ENCODE measurements at places on chromosomes 13 and 19.

GRCh38 chr19:46639358-46640182 is 3.6 kb upstream of the GNG8 start:
- peak; percentile 88 for DNase-seq

- no peak for DNase-seq
Observed at GRCh38 chr13:23472189-23472588, 38.7 kb upstream of the SACS start.

DNA sequence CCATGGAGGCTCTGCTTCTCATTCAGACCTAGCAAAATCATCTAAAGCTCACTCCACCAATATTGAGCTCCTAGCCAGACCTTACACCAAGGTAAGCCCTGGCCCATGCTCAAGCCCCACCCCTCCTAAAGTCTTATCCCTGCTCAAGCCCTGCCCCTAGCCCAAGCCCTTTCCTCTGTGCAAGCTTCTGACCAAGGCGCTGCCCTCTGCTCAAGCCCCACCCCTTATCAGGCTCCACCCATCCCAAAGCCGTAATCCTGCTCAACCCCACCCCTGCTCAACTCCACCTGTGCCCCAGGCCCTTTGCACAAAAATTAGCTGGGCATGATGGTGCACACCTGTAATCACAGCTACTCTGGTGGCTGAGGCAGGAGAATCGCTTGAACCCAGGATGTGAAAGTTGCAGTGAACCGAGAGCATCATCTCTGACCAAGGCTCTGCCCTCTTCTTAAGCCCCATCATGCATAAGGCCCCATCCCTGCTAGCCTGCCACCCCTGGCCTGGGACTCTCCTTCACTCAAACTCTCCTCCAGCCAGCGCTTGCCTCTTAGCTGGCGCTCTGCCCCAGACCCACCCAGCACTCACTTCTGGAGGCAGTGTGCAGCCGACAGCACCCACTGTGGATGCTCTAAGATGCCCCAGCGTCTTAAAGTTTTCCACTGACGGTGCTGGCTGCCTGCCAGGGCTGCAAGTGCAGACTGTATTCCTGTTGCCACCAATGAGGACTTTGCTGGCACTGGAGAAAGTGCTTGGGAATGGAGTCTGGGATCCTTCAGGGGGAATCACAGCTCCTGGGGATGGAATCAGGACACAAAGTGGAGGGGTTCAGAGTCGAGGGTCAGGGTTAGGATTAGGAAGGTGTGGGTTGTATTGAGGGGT is 16.5 kb downstream of the KLK4 start:
- DNase-seq: no peak

- DNase-seq: no peak
Observed at GRCh38 chr19:41957838-41958366, 1.2 kb downstream of the RABAC1 start.

DNA sequence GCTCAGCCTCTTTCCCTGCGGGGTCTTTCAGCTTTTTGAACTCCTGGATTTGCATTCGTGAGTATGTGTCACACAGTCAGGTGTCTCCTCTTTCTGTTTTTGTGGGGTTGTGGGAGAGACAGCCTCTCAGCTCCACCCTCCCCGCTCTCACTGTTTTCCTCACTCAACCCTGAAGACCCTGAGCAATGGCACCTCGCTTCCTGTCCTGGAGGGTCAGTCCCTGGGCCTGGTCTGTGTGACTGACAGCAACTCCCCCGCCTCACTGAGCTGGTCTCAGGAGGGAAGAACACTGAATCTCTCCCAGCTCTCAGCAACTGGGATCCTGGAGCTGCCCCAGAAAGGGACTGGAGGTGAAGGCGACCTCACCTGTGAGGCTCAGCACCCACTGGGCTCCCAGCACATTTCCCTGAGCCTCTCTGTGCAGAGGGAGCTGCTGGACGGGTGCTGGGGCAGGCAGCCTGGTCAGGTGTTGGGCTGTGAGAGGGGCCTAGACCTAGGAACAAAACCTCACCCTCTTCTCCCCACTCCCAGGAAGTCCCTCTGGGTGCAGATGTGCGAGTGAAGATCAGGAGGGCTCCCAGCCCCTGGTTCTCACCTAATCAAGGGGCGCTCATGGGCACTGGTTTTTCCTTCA is 4.2 kb upstream of the SIGLEC7 start:
- no peak for DNase-seq

- no peak for DNase-seq
Observed at GRCh38 chr19:14107581-14108461, 9.7 kb downstream of the PRKACA start.

- no peak for DNase-seq
Observed at GRCh38 chr19:47723581-47723940, 10.3 kb downstream of the EHD2 start.

- DNase-seq: no peak
Observed at GRCh38 chr13:67643516-67644055, 413.4 kb upstream of the PCDH9 start.

GRCh38 chr13:45522571-45522970 is 57.8 kb downstream of the COG3 start:
- no peak for DNase-seq

- no peak for DNase-seq
Observed at GRCh38 chr19:13010038-13010991, 15.0 kb downstream of the NFIX start.

GRCh38 chr19:18898081-18898606 is 2.2 kb upstream of the CERS1 start:
- no peak for DNase-seq

- no peak for DNase-seq
Observed at GRCh38 chr19:16566161-16566560, 6.1 kb downstream of the SLC35E1 start.

GRCh38 chr19:3184847-3185460 is 776 bp upstream of the NCLN start:
- DNase-seq: no peak

DNA sequence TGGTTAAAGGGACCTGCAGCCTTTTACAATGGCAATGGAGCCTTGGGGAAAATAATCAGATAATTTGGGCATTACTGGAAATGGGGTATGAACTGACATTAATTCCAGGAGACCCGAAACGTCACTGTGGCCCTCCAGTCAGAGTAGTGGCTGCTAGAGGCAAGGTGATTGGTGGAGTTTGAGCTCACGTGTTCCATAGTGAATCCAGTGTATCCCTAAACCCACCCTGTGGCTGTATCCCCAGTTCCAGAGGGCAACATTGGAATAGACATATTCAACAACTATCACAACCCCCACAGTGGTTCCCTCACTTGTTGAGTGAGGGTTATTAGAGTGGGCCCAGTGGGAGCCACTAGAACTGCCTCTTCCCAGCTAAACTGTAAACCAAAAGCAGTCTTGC is 3.3 kb upstream of the LILRA2 start:
- DNase-seq: no peak

GRCh38 chr13:68481130-68481529 is 1251.0 kb upstream of the PCDH9 start:
- no peak for DNase-seq

DNA sequence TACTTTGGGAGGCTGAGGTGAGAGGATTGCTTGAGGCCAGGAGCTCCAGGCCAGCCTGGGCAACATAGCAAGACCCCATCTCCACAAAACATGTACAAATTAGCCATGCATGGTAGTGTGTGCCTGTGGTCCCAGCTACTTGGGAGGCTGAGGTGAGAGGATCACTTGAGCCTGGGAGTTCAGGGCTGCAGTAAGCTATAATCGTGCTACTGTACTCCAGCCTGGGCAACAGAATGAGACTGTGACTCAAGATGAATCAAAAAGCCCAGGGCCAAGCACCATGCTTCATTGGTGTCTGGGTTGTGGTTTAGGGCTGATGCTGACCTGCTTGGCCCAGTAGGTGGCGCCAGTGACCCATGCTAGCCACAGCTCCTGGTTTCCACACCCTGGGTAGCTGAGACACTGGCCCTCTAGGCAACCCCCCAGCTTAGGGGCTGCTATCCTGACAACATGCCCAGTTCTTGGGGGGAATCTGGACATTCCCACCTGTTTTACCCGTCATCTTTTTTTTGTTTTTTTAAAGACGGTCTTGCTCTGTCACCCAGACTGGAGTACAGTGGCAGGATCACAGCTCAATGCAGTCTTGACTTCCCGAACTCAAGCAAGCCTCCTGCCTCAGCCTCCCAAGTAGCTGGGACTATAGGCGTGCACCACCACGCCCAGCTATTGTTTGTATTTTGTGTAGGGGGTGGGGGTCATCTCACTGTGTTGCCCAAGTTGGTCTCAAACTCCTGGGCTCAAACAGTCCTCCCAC is 5.5 kb downstream of the CCDC124 start:
- DNase-seq: peak; percentile 81

- DNase-seq: peak; percentile 92
Observed at GRCh38 chr19:639253-640160, at the start of gene FGF22. FGF22 (plus strand) TSS chr19:639879; CDS start chr19:639926, 47 bp downstream.

- DNase-seq: no peak
Observed at GRCh38 chr13:102686024-102686423, 8.8 kb downstream of the METTL21C start.

- DNase-seq: no peak
Observed at GRCh38 chr13:76939215-76939614, 9.1 kb upstream of the ACOD1 start.

GRCh38 chr13:31824705-31825517 is 85.6 kb downstream of the RXFP2 start:
- no peak for DNase-seq

DNA sequence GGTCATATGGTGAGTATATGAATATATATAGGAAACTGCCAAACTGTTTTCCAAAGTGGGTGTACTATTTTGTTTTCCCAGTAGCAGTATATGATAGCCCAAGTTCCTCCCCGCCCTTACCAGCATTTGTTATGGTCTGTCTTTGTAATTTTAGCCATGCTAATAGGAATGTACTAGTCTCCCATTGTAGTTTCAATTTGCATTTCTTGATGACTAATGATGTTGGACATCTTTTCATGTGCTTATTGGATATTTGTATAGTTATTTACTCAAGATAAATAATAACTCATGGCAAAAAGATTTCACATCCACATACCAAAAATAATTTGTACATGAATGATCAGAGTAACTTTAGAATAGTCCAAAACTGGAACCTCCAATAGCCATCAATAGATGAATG is 75.3 kb upstream of the SERP2 start:
- no peak for DNase-seq

- no peak for DNase-seq
Observed at GRCh38 chr19:27833031-27833430, 1379.9 kb downstream of the UQCRFS1 start.

DNA sequence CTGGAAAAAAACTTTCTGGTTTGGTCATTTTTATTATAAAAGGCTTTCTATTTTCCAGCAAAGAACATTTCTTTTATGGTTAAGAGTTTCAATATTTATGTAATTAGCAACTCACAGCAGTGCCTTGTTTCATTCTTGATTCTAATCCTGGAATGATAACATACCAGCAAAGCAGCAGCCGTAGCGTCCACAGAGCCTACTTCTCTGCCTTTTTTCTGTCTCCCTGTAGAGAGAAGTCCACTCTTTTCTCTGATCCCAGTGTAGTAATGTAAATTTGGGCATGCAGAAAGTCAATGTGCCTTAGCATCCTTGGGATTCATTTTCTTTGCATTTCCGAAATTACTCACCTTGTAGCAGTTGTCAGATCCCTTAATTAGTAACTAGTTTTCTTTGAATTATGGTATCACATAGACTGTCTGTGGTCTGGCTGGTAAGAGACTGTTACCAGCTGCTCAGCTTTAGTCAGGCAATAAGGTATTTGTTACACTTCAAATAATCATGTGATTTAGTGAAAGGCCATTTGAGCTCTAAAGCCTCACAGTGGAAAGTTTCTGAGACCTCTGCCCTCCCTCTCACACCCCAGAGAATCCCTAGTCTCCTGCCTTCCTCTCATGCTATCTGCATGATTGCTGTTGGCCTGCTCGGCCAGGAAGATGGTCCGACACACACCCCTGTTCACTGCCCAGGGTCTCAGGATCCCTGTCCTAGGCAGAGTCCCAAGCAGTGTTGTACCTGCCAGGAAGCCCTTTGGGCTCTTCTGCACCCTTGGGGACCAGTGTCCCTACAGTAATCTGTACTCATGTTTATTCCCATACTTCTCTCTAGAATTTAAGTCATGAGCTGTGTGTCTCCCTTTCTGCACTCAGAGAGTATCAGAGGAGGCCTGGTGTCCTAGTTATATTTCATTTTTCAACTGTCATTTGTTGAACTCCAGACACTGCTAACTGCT is 86.3 kb downstream of the LRCH1 start:
- DNase-seq: no peak

DNA sequence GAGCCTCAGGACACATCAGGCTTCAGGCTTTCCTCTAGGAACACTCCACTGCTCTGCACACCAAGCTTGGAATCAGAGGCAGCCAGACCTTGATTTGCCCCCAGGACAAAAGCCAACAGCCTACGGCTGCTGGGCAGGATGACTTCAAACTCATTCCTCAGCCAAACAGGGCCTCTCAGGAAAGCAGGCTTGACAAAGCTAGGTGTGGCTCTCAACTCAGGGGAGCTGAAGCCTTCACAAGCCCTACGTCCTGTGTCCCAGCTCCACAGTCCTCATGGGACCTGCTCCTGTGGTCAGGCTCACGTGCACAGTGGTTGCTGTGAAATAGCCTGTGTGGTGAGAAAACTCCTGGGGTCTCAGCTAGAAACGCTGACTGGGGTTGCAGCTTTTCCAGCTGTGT is 398.9 kb upstream of the ZNF507 start:
- no peak for DNase-seq

- no peak for DNase-seq
Observed at GRCh38 chr13:51998723-51999509, 12.3 kb downstream of the ATP7B start.

GRCh38 chr19:30256496-30256850 is 115.7 kb upstream of the ZNF536 start:
- DNase-seq: no peak

GRCh38 chr13:110216006-110216397 is 91.0 kb downstream of the COL4A1 start:
- no peak for DNase-seq

GRCh38 chr19:48424694-48425219 is 21.0 kb upstream of the GRWD1 start:
- no peak for DNase-seq

DNA sequence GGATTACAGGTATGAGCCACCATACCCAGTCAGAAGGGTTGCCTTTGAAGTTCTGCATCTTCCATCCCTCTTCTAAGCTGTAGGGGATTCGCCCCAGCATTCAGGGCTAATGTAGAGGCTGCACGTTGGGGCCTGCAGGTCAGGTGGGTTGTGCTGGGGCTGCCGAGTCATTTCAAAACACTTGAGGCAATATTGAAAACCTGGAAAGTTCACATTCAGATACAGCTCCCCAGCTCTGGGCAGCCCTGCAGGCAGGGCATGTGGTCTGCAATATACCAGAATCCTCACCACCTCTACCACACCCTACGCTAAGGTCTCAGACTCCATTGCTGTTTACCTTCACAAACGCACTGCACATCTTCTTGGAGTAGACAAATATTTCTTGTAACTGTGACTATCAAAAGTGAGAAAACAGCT is 24.6 kb downstream of the CCNE1 start:
- DNase-seq: no peak

All from type B pancreatic cell (in vitro differentiated cells).